T-cell (primary cell): ENCODE measurements at places on chromosomes 3 and 15.

DNA sequence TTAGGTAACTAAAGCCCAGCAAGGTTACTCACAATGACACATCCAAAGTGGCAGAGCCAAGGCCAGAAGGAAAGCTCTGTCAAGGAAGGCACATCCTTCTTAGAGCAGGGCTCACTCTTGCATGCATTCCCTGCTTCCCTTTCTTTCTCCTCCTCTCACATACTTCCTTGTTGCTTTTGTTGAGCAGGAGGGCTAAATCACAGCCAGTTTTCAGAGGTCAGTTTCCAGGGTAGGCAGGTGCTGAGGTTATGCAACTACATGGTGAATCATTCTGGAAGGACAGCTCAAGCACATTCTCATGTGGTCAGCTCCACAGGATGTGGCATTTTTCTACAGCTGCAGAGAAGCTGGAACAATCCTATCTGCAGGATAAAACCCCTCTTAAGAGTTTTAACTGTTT, 275.6 kb downstream of the ZNF621 start:
- DNase-seq = no peak

- DNase-seq = no peak
These were observed 517.1 kb upstream of the CCDC54 start for GRCh38 chr3:106860182-106860581.

- DNase-seq = no peak
These were observed 45.3 kb downstream of the KY start for GRCh38 chr3:134605556-134605955.

GRCh38 chr15:90097475-90097874, 4.8 kb downstream of the IDH2 start:
- peak; percentile 34 for DNase-seq

DNA sequence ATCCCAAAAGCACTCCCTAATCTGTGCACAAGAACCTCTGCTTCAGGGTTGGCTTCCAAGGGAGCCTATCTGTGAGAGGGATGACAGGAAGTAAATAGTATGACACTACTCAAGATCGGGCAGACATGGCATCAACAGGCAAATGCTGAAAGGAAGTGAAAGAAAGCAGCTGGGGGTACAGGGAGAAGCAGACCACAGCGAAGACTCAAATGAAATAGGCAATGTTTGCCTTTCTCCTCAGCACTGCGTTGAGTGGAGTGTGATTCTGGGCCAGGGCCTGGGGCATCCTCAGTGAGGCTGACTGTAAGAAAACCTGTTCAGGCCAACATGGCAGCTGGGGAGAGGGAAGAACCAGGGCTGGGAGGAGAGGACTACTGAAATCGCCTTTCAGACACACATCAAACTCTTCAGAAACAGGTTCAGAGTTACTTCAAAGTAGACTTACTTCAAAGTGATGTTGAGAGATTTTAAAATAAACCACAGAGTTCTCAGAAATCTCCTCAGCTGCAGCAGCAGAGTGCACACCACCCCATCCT, 96.6 kb downstream of the SLC9A9 start:
- DNase-seq = peak; percentile 68

DNA sequence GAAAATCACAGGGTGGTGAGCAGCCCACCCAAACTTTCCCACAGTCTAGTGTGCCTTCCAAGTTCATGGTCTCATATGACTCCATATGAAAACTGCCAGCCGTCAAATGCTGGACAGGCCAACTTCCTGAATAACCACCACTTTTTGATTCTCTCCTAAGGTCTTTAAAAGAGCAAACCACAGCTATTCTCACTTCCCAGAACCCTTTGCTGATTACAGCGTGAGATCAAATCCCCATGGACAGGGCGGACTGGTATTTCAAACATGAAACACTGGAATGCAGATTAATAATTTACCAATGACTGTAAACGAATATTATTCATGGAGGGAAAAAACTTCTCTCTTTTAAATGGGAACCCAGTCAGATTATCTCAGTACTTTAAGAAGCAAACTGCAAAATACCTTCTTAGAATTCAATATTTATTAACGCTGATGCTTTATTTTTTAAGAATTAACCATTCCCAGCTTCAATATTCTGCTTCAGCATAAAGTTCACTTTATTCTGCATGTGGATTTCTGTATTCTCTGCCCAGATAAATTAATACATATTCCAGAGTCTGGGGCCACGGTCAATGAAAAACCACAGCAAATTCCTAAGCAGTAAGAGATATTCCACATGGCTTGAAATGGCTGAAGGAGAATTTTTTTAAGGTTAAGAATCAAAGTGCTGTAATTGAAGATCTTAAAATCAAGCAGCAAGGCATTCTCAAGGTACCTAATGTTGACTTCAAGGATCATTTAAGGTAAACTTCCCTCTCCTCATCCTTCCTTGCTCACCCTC, 42.9 kb downstream of the MYO1E start:
- DNase-seq = no peak

- no peak for DNase-seq
These were observed 257.8 kb downstream of the CD47 start for GRCh38 chr3:107833043-107833442.

DNA sequence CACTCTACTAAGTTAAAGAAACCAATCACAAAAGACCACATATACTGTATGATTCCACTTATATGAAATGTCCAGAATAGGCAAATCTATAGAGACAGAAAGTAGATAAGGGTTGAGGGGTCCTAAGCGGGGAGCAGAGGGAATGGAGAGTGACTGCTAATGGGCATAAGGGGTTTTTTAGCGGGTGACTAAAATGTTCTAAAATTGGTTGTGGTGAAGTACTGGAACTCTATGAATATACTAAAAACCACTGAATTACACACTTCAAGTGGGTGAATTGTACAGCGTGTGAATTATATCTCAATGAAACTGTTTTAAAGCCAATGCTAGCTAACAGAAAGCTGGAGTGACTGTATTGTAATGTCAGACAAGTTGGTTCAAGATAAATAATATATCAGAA, 33.3 kb downstream of the KPNA1 start:
- no peak for DNase-seq

DNA sequence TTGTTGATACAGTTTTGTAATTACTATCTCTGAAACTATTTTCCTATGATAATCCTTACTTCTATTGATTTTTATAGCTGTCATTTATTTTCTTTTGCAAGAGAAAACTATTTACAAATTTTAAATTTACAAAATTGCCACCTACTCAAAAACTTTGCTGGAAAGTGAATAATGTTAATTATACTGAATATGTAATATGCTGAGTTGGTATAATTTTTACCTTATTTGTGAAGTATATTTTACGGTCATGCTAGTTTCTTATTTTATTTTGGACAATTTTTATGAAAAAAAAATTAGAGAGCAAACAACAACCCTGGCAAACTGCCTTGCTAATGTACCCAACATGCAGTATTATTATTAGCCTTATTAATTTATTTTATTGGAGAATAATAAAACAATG, 2.9 kb downstream of the KCNH8 start:
- no peak for DNase-seq

DNA sequence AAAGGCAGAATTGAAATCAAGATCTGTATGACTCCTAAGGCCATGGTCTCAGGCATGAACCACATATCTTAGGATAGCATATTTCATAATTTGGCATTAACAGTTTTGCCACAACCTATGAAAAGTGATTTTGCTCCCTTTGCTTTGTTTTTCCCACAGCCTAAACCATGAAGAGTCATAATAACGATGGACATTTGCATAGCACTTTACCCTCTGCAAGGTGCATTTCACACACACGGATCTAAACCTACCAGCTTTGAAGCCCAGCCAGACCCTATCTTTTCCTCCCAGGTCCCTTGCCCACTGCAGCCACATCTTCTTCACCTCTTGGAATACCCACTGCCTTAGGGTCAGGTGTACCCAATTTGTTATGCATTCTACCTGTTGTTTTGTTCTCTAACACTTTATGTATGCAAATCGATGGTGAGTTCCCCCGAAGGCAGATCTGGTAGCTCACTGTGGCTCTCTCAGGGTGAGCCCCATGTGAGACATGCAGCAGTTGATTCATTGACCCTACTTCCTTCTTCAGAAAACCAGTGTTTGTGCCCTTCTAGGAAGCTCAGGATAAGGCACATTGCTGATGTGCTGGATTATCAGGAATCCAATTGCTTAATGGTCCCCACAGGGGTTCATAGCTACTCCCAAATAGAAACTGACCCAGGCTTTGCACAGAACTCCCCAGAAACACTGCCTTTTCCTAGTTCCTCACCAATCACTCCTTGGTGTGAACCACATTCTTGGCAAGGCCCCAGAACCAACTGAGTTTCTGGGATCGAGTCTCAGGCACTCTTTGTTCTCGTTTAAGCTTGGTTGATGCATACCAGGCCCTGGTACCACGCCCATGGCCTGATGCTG, 8.7 kb downstream of the ARHGAP31 start:
- no peak for DNase-seq

DNA sequence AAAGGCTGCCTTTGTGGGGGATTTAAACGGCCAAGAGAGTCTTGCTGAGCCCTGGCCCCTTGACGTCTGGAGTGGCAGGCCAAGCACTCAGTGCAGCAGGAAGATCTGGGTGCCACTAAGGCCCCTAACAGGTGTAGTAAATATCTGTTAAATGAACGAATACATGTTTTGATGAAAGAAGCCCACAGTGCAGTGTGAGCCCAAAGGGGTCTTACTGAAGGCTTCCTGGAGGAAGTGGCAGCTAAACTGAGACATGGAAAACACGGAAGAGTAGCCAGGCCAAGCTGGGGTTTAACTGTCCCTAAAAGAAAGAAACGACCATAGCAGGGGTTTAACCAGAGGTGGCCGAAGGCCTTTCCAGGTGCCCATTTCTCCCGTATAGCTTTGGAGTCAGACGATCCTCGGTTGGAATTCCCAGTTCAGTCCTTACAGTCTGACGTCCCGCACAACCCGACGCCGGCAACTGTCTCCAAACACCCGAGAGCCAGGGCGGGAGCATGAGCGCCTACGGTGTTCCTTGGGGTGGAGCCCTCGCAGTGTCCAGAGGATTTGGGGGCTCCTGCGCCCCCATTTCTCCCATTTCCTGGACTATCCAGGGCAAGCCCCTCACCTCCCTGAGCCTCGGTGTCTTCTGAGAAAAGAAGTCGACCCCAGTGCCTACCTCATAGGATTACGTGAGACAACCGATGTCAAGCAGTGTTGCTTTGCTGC, 910 bp upstream of the ABHD6 start:
- no peak for DNase-seq

- DNase-seq = no peak
These were observed 48.4 kb upstream of the SEC22A start for GRCh38 chr3:123153125-123154019.

- no peak for DNase-seq
These were observed 48.5 kb upstream of the NR2C2 start for GRCh38 chr3:14898929-14899328.

DNA sequence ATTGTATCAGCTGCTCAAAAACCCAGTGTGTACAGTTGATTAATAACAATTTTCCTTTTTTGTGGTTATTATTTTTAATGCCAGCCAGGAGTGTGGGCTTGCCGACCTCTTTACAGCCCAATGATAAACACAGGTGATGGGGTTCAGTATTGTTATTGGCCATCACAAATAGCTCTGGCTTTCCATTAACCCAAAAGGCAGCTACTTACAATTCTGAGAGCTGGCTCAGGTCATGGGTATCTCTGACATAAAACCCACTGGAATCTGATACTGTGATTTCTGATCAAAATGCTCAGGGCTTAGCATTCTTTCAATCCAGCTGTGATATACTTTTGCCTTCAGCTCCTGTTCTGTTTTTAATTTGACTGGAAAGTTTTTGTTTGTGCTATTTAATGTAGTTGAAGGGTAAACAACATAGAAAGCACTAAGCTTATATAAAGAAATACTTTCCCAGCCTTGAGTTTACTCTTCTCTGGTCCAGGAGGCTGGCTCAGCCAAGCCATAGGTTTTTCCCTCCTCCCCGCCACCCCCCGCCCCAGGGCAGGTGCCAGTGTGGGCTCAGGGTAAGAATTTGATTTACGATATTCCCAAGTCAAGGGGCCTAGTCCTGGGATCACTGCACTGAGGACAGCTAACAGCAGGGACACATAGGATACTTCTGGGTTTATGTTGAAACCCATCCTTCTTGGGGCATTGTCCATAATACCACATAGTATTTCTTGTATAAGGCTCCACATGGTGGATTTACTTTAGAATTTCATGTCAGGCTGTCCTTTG, 54.0 kb upstream of the MYZAP start:
- no peak for DNase-seq

GRCh38 chr3:161548301-161548700, 51.7 kb downstream of the OTOL1 start:
- DNase-seq = no peak

- no peak for DNase-seq
These were observed 290.6 kb downstream of the ROBO1 start for GRCh38 chr3:79477242-79477641.

GRCh38 chr3:190073264-190074008, 47.3 kb downstream of the P3H2 start:
- DNase-seq = no peak

DNA sequence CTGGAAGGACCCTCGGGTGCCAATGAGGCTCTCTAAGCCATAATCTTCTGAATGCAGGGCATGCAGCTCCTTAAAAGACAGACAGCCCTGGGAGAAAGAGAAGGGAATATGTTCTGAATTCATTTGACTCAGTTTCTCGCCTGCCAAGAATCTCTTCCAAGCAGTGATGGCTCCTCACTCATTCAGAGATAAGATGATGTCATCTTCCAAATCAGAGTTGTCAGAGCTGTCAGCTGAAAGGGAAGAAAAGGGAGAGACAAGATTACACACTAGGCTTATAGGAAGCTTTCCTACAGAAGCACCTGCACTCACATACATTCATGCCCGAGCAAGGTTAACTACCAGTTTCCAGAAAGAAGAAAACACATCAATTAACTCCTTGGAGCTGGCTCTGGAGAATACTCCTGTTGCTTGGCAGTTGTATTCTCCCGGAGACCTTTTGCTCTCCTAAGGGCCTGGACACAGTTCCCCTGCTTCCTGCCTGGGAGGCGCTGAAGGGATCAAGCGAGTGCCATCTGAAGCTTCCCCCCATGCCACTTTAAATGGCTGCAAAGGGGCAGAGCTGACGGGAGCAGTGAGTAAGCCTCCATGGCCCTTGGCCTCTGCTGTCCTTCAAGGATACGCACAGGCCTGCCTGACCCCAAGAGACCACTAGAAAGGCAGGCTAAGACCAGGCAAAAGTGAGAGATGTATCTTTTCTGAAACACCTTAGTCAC, 7.7 kb downstream of the RBM15B start:
- DNase-seq = no peak

GRCh38 chr3:180048103-180048502, 11.4 kb upstream of the PEX5L start:
- DNase-seq = no peak

GRCh38 chr3:123884203-123884831, at the start of gene MYLK:
MYLK (minus strand) TSS chr3:123884332; CDS start chr3:123793841, 90,491 bp downstream.
- no peak for DNase-seq

DNA sequence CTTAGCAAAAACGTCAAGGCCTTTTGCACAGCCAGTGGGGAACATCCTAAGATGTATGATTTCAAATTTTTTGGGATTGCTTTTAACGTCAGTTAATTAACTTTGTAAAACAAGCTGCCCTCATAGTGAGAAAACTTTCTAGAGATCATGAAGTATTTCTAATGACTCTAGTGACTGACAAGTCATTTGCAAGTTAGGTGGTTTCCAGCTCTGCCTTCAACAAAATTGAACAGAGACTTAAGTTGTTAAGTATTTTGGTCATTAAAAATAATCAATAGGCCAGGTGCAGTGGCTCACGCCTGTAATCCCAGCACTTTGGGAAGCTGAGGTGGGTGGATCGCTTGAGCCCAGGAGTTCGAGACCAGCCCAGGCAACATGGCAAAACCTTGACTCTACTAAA, 71.2 kb downstream of the CHDH start:
- DNase-seq = no peak

- DNase-seq = no peak
These were observed 188.1 kb upstream of the TSC22D2 start for GRCh38 chr3:150220041-150220440.
